ENCODE measurements at places on chromosomes 7 and 10.
A peak's percentile ranks its signal among the peaks of the same experiment; 100 is the strongest.

DNA sequence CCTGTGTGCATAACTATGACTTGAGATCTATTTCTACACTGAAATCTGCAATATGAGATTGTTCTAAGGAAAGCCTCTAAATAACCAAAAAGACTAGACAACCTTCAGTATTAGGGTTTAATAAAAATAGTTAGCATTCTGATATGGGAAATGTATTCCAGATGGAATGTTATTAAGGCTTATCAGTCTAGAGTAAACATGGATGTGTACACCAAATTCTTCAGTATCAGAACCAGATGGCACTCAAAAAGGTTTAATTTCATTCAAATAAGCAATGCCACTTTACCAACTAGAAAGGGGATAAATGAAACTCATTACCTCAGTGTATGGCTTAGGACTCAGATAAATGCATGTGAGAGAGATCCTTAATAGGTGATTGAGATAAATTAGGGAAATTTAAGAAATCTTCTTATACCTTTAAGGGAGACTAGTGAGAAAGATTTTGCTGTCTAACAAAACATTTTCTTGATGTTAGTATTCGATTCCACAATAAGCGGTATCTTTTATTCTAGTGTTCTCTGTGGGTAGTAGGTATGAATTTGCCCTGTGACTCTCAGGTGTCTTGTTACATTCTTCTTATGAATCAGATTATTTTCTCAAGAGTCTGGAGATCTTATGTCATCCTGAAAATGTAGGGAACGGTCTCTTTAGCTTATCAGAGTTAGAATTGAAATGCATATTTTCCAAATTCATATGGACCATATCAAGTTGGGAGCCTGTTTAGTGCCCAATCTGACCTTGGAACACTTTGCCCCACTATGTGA, 159.2 kb downstream of the PRKG1 start:
- DNase-seq = no peak

- DNase-seq = no peak
Observed at GRCh38 chr10:131695496-131696165, 205.2 kb upstream of the PPP2R2D start.

DNA sequence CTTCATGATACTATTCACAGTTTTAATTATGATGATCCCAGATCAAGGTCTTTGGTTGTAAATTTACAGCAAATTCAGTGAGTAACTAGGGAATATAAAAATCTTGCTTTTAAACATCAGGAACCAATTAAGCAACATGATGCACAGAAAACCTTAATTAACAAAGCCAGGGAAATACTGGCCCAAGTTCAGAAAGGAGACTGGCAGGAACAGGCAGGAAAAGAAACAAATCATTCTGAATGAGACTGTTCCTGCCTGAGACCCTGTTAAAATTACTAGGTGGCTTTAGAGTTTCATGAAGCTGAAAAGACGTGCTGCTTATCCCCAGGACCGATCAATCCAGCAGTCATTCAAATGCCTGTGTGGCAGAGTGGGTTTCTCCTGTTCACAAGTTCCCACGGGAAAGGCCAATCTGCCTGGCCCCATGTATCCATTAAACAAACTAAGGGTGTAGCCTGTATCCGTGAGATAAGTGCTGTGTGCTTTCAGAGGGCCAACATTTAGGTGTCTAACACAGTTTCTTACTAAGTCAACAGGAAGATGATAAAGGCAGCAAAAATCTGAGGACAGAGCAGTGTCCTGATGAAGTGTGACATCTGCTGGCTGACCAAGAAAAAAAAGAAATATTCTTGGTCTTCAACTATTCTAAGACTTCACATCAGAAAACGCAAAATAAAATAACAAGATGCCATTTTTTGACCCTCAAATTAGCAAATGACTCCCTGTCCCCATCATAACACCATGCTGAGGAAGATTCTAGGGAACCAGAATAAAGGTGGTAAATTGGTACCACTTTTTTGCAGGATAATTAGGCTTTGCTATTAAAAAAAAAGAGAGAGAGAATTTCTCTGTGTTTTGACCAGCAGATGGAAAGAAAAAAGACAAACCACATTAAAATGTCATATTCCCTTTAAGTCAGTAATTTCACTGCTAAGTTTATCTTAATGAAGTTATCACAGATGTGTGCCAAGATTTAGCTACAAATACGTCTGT, 34.2 kb downstream of the PUS7 start:
- DNase-seq = no peak

GRCh38 chr7:78953726-78954363, 499.6 kb downstream of the MAGI2 start:
- DNase-seq = no peak

- DNase-seq = peak; percentile 67
Observed at GRCh38 chr7:107874605-107875446, 16.2 kb upstream of the DLD start.

DNA sequence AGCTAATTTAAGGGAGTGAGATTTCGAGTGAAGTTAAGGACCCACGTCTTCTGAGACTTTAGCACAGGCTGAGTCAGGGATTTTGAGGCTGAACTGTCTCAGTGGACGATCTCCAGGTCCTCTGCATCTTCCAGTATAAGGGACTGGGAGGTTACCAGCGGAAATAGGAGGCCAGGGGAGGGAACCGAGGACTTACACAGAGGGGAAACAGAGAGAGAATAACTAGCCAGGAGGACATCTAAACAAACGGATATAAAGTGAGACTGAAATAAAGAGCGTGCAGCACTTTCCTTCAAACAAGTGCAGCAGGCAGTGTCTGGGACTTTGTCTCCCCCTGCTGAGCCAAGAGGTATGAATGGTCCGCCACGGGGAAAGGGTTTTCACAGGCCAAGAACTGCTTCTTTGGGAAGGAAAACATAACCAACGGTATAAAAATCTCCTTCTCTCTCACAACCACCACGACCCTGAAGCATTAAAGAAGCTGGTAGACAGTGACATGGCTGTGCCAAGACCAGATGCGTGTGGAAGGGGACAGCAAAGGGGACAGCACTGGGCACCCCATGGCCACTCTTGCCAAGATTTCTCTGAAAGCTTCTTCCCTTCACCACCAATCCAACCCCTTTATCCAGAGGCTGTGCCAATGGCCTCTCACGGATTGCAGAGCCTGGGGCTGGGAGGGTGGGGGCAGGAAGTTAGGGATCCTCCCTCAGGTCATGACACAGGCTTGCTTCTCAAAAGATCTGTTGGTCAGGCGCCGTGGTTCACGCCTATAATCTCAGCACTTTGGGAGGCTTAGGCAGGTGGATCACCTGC, 72.0 kb downstream of the SLC37A3 start:
- peak; percentile 53 for DNase-seq

GRCh38 chr10:102435529-102436233, 3.3 kb upstream of the CUEDC2 start:
- DNase-seq = no peak
